ENCODE measurements at places on chromosomes 11 and 22.

DNA sequence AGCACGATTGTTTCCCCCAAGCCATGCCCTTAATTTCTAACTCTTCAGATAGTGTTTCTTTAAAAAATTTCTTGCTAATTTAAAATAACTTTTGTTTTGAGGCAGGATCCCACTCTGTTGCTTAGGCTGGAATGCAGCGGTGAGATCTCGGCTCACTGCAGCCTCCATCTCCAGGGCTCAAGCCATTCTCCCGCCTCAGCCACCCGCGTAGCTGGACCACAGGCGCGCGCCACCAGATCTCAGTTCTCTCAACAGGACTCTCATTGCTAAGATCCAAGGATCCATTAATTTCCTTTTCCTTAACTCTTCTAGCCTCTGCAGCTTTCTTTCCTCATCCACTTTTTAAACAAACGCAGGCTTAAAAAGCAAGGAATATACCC lies 327 bp upstream of the MED17 start:
- no peak for DNase-seq

DNA sequence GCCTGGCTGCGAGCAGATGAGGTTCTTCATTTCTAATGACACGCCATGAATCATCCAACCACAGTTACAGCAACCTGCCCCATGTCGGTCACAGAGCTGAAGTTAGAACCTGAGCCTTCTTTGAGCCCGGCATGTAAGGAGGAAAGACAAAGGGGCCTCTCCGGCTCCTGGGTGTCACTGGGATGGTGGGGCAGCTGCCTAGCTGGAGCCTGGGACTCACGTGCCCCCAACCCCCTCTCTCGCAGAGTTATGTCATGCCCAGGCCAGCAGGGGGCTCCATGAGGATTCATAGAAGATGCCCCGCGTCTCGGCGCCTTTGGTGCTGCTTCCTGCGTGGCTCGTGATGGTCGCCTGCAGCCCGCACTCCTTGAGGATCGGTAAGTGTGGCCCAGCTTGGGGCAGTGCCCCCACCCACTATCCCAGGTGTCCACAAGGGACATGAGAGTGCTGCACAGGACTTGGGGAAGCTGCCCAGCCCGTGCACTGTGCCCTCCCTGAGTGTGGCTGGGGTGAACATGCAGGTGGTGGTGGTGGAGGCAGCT lies 148.5 kb downstream of the GRIK4 start:
- no peak for DNase-seq

DNA sequence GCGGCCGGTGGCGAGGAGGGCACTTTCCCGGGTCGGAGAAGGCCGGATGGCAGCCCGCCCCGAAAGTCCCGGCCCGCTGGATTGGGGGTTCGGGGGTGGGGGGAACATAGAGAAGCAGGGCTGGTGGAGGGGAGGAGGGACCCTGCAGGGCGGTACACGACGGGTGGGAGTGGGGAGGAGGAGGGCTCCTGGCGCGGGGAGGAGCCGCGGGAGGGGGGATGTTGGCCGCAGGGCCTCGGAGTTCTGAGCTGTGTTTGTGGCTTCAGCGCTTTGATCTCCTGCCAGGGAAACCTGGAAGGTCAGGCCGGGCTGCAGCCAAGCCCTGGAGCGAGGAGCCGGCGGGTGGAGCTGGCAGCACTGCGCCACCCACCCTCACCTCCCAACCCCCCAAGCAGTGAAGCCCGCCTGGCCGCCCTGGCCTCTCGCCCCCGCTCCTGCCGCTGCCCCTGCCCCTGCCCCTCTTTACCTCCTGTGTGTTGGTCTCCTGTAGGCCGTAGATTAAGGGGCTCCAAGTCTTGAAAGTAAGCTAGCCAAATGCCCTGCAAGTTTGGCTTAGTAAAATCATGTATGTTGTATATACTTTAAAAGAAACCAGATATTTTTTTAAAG lies 30.9 kb downstream of the C22orf31 start:
- DNase-seq: no peak

- no peak for DNase-seq
Observed at GRCh38 chr11:3014057-3014938, 22.2 kb upstream of the NAP1L4 start.

DNA sequence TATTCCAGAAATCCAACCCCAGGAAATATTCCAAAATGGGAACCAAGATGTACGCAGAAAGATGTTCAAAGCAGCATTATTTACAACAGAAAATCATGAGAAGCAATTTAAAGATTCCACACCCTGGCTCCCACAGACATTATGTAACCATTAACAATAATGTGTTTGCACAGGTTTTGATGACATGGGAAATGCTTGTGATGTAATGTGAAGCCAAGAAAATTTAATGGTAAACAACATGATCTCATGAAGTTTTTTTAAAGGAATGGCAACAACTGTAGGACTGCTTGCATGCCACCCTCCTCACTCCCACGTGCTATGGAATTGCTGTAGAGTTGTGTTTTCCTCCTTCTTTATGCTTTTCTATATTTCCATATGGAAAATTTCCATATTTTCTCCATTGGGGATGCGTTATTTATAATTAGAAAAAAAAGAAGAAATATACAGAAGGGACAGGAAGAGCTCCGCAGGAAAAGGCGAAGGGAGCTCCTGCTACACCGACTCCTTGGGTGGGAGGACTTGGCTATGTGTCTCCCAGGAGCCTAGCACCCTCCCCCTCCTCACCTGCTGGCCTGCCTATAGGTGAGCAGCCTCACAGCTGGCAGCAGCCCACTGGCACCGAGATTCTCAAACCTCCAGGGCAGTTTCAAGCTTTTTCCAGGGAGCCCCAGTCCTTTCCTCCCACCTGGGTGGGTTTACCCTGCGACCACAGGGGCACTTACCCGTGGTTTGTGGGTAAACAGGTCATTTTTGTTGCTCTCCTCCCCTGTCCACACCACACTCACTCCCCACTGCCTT lies 20.9 kb downstream of the LRFN4 start:
- peak; percentile 18 for DNase-seq

- no peak for DNase-seq
Observed at GRCh38 chr11:112534208-112534607, 273.5 kb upstream of the PLET1 start.

DNA sequence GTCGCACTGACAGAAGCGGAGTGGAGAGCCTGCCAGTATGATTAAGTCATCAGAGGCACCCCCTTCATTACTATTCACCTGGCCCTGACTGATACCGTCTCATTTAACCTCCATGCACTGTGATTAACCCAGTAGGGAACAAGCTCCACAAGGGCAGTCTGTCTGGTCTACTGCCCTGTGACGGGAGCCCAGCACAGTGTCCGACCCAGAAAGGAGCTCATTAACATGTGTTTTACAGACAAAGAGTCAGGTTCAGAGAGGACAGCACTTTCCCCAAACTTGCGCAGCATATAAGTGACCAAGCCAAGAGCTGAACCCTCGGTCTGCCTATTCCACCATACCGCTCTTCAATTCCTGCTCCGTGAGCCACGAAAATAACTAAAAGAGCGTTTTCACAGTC lies 129.5 kb downstream of the RRAS2 start:
- no peak for DNase-seq

DNA sequence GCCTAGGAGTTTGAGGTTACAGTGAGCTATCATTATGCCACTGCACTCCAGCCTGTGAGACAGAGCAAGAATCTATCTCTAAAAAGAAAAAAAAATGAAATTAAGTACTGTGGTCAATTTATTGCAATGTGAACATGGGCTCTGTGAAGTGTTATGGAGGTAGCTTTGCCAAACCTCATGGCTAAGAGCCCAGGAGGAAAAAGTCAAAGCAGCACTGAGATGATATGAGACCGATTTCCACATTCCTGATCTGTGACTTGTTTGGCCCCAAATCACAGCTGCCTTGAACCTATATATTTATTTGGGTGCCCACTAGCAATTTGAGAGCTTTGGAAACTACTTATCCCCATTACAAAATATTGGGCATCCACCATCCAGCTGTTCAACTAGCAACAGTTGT lies 29.8 kb upstream of the TMEM135 start:
- DNase-seq: no peak

- DNase-seq: no peak
Observed at GRCh38 chr11:18036456-18036855, 9.6 kb downstream of the TPH1 start.

GRCh38 chr11:41201156-41201555 lies 258.3 kb downstream of the LRRC4C start:
- peak; percentile 16 for DNase-seq

DNA sequence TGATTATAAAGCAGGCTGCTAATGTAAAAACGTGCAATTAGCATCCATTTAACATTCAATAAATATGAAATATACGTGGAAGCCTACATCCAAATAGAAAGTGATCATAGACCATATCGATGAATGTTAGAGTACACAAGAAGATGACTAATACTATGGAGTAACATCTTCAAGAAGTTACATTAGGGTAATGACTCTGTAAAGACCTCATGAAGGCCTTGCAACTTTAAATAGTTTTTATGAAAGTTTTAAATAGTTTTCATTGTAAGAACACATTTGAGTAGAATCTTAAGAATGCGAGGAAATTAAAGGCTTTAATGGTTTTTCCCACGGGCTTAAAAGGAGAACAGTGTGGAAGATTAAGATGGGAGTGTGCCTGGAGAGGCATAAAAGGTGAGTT lies 1.4 kb downstream of the TRIM34 start:
- no peak for DNase-seq

GRCh38 chr11:134138376-134138775 lies 69.5 kb downstream of the JAM3 start:
- no peak for DNase-seq

- DNase-seq: peak; percentile 24
Observed at GRCh38 chr22:24834845-24835570, 29.0 kb downstream of the SGSM1 start.

GRCh38 chr11:66591175-66591574 lies 1.7 kb downstream of the CCDC87 start:
- DNase-seq: no peak

GRCh38 chr11:126597041-126597440 lies 241.6 kb downstream of the ST3GAL4 start:
- DNase-seq: no peak

DNA sequence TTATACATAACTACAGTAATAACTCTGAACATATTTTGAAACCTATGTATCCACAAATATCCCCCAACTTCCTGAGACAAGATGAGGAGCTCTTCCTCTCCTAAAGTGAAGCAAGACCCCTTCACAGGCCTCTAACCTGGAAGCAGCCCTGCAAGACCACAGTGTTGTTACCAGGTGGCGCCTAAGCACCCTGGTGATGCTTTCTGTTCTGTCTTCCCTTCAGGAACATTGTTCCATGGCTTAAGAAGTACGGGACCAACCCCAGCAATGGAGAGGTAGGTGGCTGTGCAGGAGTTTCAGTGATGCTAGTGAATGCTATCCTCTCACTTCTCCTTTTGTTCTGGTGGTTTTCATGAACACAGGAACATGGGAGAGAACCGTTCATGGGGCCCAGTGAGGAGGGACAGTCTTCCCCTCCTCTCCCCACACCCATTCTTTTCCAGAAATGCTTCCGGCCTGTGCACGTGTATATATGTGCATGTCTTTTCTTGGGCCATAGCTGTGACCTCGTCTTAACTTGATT lies 6.4 kb downstream of the PPIL2 start:
- DNase-seq: no peak
